Renal cortical epithelial cell (primary cell): ENCODE measurements at places on chromosomes 6 and 20. TPM values are rescaled to one million over a fixed set of nuclear protein-coding genes. Genes with fewer than 3 reads are reported as not detected.

The AGER gene
- 0.60 TPM in 1 of 2 replicates, not detected in the other for total RNA-seq

The GSTA2 gene
- 0.15 TPM in 1 of 2 replicates, not detected in the other for total RNA-seq

The BTN1A1 gene
- not detected in 2 replicates for total RNA-seq

The SNPH gene
- 5.9 and 14.2 TPM in 2 replicates for total RNA-seq

The TEAD3 gene
- total RNA-seq: 3.6 and 10.2 TPM in 2 replicates

The CNR1 gene
- 3.3 and 9.9 TPM in 2 replicates for total RNA-seq

The PPP1R16B gene
- 0.15 and 0.17 TPM in 2 replicates for total RNA-seq

The TTK gene
- 1.4 and 14.6 TPM in 2 replicates for total RNA-seq

The CST1 gene
- not detected in 2 replicates for total RNA-seq

The TMC2 gene
- total RNA-seq: not detected in 2 replicates

The TINAG gene
- 5.9 and 16.5 TPM in 2 replicates for total RNA-seq

The PLCB4 gene
- total RNA-seq: 159 and 549 TPM in 2 replicates

The PNPLA1 gene
- total RNA-seq: not detected in 2 replicates

The CHRNA4 gene
- not detected in 2 replicates for total RNA-seq

The SMLR1 gene
- not detected in 2 replicates for total RNA-seq

The PACSIN1 gene
- under 0.01 TPM in 1 of 2 replicates, not detected in the other for total RNA-seq

The CFB gene
- total RNA-seq: 24.3 and 32.7 TPM in 2 replicates

The APOM gene
- total RNA-seq: 0.69 and 0.80 TPM in 2 replicates

The AFG1L gene
- 7.3 and 7.4 TPM in 2 replicates for total RNA-seq

The VSX1 gene
- total RNA-seq: not detected in 2 replicates

The TREM1 gene
- not detected in 2 replicates for total RNA-seq

The RAB44 gene
- total RNA-seq: not detected in 2 replicates

The PAK1IP1 gene
- 20.3 and 31.3 TPM in 2 replicates for total RNA-seq

The OLIG3 gene
- not detected in 2 replicates for total RNA-seq

The PKIB gene
- total RNA-seq: 3.6 and 29.3 TPM in 2 replicates

The MMP24 gene
- total RNA-seq: 46.4 and 64.1 TPM in 2 replicates

The WFDC10B gene
- total RNA-seq: not detected in 2 replicates

The DDX39B gene
- 234 and 346 TPM in 2 replicates for total RNA-seq

The KCNK15 gene
- total RNA-seq: 2.1 and 4.6 TPM in 2 replicates

The TREM2 gene
- not detected in 2 replicates for total RNA-seq

The CRIP3 gene
- 0.25 TPM in 1 of 2 replicates, not detected in the other for total RNA-seq

The TCP11 gene
- total RNA-seq: 0.60 and 0.87 TPM in 2 replicates

The CD24 gene
- 2,116 and 7,557 TPM in 2 replicates for total RNA-seq

The GRM1 gene
- 0.10 TPM in 1 of 2 replicates, not detected in the other for total RNA-seq

The GNAS gene
- 297 and 1,165 TPM in 2 replicates for total RNA-seq

The ERVFRD-1 gene
- total RNA-seq: not detected in 2 replicates

The CFAP206 gene
- 0.17 and 9.0 TPM in 2 replicates for total RNA-seq

The ZNF391 gene
- total RNA-seq: 0.69 and 6.6 TPM in 2 replicates

The SMIM29 gene
- 9.9 and 30.6 TPM in 2 replicates for total RNA-seq

The FAM83D gene
- 0.99 and 13.7 TPM in 2 replicates for total RNA-seq

The DEFB132 gene
- total RNA-seq: not detected in 2 replicates

The SLC44A4 gene
- total RNA-seq: 1.1 and 26.6 TPM in 2 replicates

The CCM2L gene
- total RNA-seq: 0.35 TPM in 1 of 2 replicates, not detected in the other

The SLC26A8 gene
- 0.05 TPM in 1 of 2 replicates, not detected in the other for total RNA-seq

The ZSCAN16 gene
- total RNA-seq: 8.0 and 8.7 TPM in 2 replicates
